ENCODE measurements at places on chromosomes 3 and 15. TPM values are rescaled to one million over a fixed set of nuclear protein-coding genes. Genes with fewer than 3 reads are reported as not detected.

CHL1 gene
- total RNA-seq = not detected

RBP2 gene
- not detected for total RNA-seq

LRRC49 gene
- not detected for total RNA-seq

PLS1 gene
- total RNA-seq = 2.2 TPM

RBPMS2 gene
- total RNA-seq = not detected

Measured in activated naive CD4-positive, alpha-beta T cell treated with anti-CD3 and anti-CD28 coated beads, Interleukin-2, amount 10 ng/mL, durations not matched to agents 5 hours and 36 hours (primary cell).